ENCODE measurements at places on chromosomes 1 and 21.

GRCh38 chr1:4710592-4711415 is 56.4 kb downstream of the AJAP1 start:
- no peak for DNase-seq

DNA sequence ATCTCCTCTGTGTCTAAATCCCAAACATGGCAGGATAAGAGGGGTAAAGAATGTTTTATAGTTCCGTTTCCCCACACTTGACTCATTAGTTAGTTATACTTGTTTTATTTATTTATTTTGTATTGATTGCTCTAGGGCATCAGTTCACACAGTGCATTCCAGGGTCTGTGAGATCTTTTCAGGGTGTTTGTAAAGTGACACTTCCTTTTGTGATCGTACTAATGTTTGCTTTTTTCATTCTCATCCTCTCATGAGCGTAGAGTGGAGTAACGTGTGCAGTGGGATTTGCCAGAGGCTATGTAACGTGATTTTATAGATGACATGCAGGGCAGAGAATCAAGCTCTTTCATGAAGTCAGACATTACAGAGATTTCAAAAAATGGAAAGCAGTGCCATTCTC is 103.2 kb downstream of the SCCPDH start:
- no peak for DNase-seq

- DNase-seq: no peak
Measured at GRCh38 chr1:81802707-81803430, 2.1 kb downstream of the ADGRL2 start.

- DNase-seq: no peak
Measured at GRCh38 chr1:118914379-118915161, 73.6 kb downstream of the TBX15 start.

DNA sequence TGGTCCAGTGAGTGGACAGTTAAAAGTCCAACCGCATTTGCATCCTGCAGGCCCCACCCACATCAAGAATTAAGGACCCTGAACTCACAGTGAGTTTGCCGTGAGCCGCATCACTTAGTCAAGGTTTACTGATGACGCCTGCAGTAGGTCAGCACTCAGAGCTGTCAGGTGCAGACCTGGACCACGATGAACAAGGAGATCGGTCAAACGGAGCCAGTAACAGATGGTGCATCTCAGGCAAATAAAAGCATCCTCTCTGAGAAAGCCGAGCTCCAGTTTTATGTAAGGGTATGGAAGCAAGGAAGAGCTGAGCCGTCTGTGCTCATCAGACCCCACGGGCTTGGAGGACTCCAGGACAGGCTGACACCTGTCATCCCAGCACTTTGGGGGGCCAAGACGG is 4.5 kb downstream of the PRDM15 start:
- DNase-seq: no peak

GRCh38 chr21:43191971-43192370 is 23.2 kb downstream of the CRYAA start:
- no peak for DNase-seq

GRCh38 chr1:244050014-244050834 is 859 bp upstream of the ZBTB18 start:
- no peak for DNase-seq

Measured in HS-27A (cell line).